ENCODE measurements at places on chromosomes 7 and 10.
A peak's percentile ranks its signal among the peaks of the same experiment; 100 is the strongest.

- no peaks in the 10 kb centered on the region for H3K36me3 ChIP-seq
- no peak overlapping the region for H3K27ac ChIP-seq
- H3K4me1 ChIP-seq: peaks cover 14% of the 10 kb centered on the region
- H3K27me3 ChIP-seq: no peaks in the 10 kb centered on the region
Measured at GRCh38 chr10:84825330-84825729, 496.9 kb downstream of the CCSER2 start.

DNA sequence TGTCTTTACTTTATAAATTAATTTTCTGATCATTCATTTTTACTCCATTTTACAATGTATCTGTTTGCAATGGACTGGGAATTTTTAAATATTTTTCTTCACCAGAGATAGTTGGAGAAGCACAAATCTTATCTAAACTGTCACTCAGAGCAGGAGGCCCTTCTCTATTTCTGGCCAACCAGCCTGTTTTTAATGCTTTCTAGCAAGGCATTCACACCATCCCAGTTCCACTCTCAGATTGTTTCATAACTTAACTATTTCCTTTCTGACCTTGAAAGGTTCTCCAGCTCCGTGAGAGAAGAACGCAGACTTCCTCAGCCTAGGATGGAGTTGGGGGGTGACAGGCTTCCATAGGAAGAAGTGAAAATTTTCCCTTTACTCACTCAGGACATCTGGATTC lies 155.8 kb downstream of the SKIDA1 start:
- no peaks in the 10 kb centered on the region for H3K27me3 ChIP-seq
- peaks cover 4% of the 10 kb centered on the region for H3K4me1 ChIP-seq
- H3K27ac ChIP-seq: no peak overlapping the region
- no peak overlapping the region for H3K4me3 ChIP-seq

DNA sequence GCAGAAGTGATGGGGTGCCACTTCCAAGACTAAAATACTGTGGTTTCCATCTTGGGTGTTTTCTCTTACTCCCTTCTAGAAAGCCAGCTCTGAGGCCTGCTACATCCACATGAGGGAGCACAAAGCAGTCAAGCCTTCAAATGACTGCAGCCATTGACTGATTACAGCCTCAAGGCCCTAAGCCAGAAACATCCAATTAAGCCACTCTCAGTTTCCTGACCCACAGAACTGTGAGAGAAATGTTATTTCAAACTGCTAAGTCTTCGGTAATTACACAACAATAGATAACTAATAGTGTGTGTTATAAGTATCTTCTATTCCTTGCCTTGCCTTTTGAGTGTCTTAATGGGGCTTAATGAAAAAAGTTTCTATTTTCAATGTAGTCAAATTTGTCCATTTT lies 24.8 kb downstream of the BRAF start:
- no peak overlapping the region for H3K4me3 ChIP-seq
- peak overlapping the region; percentile 26 for H3K27ac ChIP-seq
- H3K4me1 ChIP-seq: peaks cover 5% of the 10 kb centered on the region
- peak; percentile 56 for DNase-seq

DNA sequence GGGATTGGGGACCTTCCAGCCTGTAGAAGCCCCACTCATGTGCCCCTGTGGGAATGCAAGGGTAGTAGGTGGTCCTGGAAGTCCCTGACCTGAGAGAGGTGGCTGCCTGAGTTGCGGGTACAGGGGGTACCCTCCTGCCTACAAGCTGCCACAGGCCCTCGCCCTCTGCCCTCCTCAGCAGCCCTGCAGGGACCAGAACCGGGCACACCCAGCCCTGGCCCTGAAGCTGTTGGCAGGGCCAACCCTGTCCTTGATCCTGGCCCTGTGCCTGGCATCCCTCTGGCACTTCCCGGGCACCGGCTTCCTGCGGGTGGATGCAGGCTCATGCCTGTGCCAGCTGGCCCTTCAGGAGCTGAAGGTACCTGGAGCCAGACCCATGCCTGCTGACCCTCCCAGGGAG lies 54.9 kb upstream of the ELN start:
- no peak overlapping the region for H3K4me3 ChIP-seq
- H3K36me3 ChIP-seq: no peaks in the 10 kb centered on the region
- H3K27ac ChIP-seq: no peak overlapping the region
- no peaks in the 10 kb centered on the region for H3K27me3 ChIP-seq
- DNase-seq: no peak
- H3K4me1 ChIP-seq: no peaks in the 10 kb centered on the region

GRCh38 chr7:157684157-157684908 lies 347.5 kb downstream of the DNAJB6 start:
- no peak overlapping the region for H3K4me3 ChIP-seq
- H3K27ac ChIP-seq: no peak overlapping the region
- no peaks in the 10 kb centered on the region for H3K4me1 ChIP-seq

DNA sequence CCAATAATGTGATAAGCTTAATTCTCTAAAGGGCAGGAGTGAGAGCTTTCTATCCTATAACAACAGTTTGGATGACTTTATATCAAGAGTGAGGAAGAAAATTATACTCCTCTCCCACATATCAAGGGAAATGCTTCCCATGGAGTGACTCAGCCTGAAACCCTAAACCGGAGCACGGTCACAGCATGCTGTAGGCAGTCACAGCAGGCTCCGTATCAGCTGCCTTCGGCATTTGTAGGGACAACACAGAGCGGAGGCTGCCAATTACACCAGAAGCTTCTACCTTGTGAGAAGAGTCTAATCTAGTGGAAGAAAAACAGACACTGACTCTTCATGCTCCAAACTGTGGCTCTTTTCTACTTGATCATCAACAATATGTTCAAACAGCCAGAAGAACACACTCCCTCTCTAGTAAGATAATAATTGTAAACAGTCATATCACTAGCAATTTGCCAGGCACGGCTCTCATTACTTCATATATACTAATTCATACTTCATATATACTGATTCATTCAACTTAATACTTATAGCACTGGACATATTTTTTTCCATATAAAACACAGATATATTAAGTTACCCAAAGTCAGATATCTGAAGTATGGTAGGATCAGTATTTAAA lies 65.9 kb downstream of the DGKB start:
- no peaks in the 10 kb centered on the region for H3K27me3 ChIP-seq
- peak; percentile 93 for DNase-seq
- H3K4me3 ChIP-seq: peak overlapping the region; percentile 46
- peaks cover 5% of the 10 kb centered on the region for H3K4me1 ChIP-seq
- no peaks in the 10 kb centered on the region for H3K36me3 ChIP-seq

GRCh38 chr10:97140902-97141745 lies 44.6 kb downstream of the SLIT1 start:
- H3K36me3 ChIP-seq: no peaks in the 10 kb centered on the region
- DNase-seq: peak; percentile 67
- peaks cover 38% of the 10 kb centered on the region for H3K27me3 ChIP-seq
- peaks cover 6% of the 10 kb centered on the region for H3K4me1 ChIP-seq
- H3K27ac ChIP-seq: peak overlapping the region; percentile 82

- H3K36me3 ChIP-seq: no peaks in the 10 kb centered on the region
- no peaks in the 10 kb centered on the region for H3K27me3 ChIP-seq
- DNase-seq: peak; percentile 74
- H3K4me3 ChIP-seq: no peak overlapping the region
- H3K4me1 ChIP-seq: no peaks in the 10 kb centered on the region
- no peak overlapping the region for H3K27ac ChIP-seq
Measured at GRCh38 chr10:44689368-44689767, 221.8 kb upstream of the TMEM72 start.

GRCh38 chr10:105592468-105592867 lies 951.4 kb downstream of the SORCS3 start:
- H3K4me1 ChIP-seq: no peaks in the 10 kb centered on the region
- no peaks in the 10 kb centered on the region for H3K36me3 ChIP-seq
- no peaks in the 10 kb centered on the region for H3K27me3 ChIP-seq
- no peak overlapping the region for H3K4me3 ChIP-seq
- no peak overlapping the region for H3K27ac ChIP-seq

GRCh38 chr10:23914641-23915040 lies 294.3 kb upstream of the KIAA1217 start:
- no peaks in the 10 kb centered on the region for H3K27me3 ChIP-seq
- H3K4me1 ChIP-seq: no peaks in the 10 kb centered on the region
- no peak for DNase-seq
- H3K4me3 ChIP-seq: no peak overlapping the region
- H3K27ac ChIP-seq: no peak overlapping the region
- H3K36me3 ChIP-seq: no peaks in the 10 kb centered on the region

DNA sequence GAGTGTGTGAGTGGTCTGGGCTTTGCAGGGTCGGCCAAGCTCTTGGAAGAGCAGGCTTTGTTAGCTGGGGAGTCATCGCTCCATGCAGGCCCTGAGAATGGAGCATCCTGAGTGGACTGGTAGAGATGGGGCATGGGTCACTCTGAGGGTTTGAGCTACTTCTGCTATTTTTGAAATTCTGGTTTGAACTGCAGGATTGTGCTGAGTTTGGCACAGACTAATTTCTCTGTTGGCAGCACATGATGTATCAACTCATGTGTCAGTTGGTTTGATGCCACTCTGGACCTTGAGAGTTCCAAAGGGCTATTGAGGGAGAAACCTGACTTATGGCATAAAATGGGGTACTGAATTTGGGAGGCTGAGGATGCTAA lies 56.3 kb downstream of the LRMDA start:
- H3K27me3 ChIP-seq: no peaks in the 10 kb centered on the region
- H3K4me1 ChIP-seq: no peaks in the 10 kb centered on the region
- H3K27ac ChIP-seq: no peak overlapping the region
- H3K36me3 ChIP-seq: no peaks in the 10 kb centered on the region
- DNase-seq: no peak

GRCh38 chr7:112962815-112963214 lies 123.8 kb downstream of the GPR85 start:
- DNase-seq: no peak
- no peaks in the 10 kb centered on the region for H3K4me1 ChIP-seq
- no peaks in the 10 kb centered on the region for H3K27me3 ChIP-seq
- H3K27ac ChIP-seq: no peak overlapping the region

GRCh38 chr7:7188091-7188490 lies 5.7 kb downstream of the C1GALT1 start:
- H3K4me1 ChIP-seq: no peaks in the 10 kb centered on the region
- H3K27ac ChIP-seq: no peak overlapping the region
- no peaks in the 10 kb centered on the region for H3K27me3 ChIP-seq

GRCh38 chr7:50312250-50313162 lies 8.0 kb downstream of the IKZF1 start:
- no peak overlapping the region for H3K27ac ChIP-seq
- DNase-seq: no peak
- no peaks in the 10 kb centered on the region for H3K36me3 ChIP-seq
- peaks cover 2% of the 10 kb centered on the region for H3K27me3 ChIP-seq
- no peak overlapping the region for H3K4me3 ChIP-seq

DNA sequence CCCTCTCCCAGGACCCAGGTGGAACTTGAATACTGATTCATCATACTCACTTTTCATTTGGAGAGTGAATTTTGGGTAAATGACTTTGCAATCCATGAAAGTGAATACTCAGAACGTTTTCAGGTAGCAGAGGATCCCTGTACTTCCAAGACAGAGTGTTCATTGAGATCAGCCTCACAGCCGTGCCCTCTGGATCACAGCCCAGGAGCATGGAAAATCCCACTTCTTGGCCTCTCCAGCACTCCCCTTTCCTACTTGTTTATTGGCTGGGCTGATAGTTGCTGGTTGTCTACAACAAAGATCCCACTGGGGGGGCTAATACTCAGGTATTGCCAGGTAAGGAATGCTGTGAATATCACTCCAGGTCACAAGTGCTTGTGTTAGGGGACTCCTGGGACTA lies 5.9 kb downstream of the GCK start:
- H3K4me1 ChIP-seq: peaks cover 2% of the 10 kb centered on the region
- DNase-seq: peak; percentile 46
- no peak overlapping the region for H3K27ac ChIP-seq
